ENCODE measurements at places on chromosomes 12 and 14.
A peak's percentile ranks its signal among the peaks of the same experiment; 100 is the strongest.

DNA sequence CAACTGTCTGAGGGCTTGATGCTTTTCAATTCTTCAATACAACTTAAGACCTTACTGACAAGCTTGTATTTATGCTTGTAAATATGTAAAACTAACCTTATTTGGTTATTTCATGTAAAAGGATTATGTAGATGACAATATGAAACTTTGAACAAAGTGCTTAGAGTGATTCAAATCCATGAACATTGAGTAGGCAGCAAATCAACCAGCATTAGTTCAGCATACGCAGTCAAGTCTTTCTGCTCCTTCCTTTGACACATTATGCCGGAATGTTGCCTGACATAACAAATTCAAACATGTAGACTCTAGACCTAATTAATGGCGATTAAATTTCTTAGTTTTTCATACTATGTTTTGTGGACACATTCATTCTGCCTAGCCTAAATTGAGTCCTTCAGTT lies 105.2 kb downstream of the FGD4 start:
- no peak for DNase-seq

GRCh38 chr14:69643430-69644200 lies 32.2 kb downstream of the SUSD6 start:
- DNase-seq, result peak; percentile 61

DNA sequence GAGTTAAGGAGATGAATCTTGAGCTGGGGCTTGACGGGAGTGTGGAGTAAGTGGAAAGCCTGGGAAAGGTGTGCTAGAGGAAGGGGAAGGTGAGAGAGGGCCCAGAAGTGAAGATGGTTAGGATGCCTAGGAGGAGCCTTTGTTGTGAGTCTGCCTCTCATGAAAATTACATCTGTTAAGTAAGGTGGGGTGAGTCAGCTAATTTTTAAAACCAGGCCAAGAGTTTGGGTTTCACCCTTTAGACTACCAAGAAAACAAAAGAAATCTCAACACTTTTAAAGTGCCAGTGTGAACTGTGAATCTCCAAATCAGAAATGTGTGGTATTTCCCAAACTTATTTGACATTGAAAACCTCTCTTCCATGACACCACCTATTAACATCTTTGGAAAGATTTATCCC lies 185.2 kb downstream of the CRADD start:
- DNase-seq, result no peak

DNA sequence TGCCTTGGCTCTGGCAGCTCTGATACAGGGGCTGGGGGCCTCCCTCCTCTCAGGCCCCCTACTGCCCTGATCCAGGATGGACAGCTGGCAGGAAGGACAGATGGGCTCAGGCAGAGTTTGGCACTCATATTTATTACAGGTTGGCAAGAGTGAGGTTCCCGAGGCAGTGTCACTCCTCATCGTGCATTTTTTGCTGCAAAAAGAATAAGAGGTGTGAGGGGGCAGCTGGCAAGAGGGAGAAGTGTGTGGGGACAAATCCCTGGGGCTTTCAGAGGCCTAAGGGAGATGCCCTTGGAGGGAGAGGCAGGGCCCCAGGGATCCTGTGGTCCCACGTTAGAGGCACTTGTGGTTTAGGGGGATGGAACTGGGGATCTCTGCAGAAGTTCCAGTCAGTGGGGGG lies 5.0 kb downstream of the CMTM5 start:
- DNase-seq, result no peak

GRCh38 chr12:131637986-131638385 lies 72.9 kb upstream of the SFSWAP start:
- DNase-seq, result no peak

GRCh38 chr12:63792338-63792737 lies 12.6 kb downstream of the RXYLT1 start:
- DNase-seq, result no peak

DNA sequence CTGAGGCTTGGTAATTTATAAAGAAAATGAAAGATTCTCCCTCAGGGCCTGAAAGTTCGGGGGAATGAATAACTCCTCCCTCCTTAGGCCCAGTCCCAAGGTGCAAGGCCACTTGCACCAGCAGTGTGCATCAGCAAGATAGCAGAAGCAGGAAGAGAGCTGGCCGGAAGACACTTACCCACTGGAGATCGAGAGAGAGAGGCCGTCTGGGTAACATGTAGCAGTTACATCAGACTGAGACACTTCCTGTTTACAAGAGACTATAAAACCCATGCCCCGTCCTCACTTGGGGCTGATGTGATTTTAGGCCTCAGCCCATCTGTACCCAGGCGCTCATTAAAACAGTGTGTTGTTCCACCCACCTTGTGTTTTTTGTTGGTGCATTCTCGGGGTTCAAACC lies 85.2 kb downstream of the TMTC3 start:
- DNase-seq, result no peak

DNA sequence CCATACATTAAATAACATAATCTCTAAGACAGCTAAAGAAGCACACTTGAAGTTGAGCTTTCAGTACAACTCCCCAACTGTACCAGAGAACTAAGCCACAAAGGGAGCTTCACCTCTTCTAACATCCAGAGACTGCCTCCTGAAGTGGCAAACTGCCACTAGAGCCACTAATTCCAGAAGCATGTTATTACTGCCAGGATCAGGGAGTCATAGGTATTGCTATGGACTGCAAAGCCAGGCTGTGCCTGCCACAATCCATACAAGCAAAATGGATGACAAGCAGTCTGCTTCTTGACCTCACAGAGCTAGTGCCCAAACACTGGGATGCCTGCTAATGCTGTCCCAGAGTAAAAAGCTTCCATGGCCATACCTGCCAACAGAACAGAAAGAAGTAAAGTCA lies 160.1 kb downstream of the STXBP6 start:
- DNase-seq, result no peak

- DNase-seq, result no peak
Observed at GRCh38 chr12:66756631-66757030, 77.8 kb upstream of the GRIP1 start.

DNA sequence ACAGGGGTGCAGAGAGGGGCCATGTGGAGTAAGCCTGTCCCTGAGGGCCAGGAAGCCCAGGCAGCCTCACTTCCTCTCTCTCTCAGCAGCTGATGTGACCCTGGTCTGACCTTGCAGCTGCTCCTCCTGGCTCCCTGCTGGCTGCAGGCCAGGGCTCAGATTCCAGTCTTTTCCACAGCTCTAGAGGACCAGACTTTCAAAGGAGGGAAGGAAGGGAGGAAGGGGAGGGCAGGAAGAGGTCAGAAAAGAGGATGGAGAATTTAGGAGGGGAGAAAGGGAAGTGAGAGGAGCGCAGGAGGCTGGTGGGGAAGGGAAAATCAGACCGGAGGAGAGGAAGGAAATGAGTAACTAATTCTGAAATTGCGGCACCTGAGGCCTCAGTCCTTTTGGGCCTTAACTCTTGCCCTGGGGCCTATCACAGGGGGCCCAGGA lies 40.9 kb upstream of the VASH1 start:
- DNase-seq, result no peak

DNA sequence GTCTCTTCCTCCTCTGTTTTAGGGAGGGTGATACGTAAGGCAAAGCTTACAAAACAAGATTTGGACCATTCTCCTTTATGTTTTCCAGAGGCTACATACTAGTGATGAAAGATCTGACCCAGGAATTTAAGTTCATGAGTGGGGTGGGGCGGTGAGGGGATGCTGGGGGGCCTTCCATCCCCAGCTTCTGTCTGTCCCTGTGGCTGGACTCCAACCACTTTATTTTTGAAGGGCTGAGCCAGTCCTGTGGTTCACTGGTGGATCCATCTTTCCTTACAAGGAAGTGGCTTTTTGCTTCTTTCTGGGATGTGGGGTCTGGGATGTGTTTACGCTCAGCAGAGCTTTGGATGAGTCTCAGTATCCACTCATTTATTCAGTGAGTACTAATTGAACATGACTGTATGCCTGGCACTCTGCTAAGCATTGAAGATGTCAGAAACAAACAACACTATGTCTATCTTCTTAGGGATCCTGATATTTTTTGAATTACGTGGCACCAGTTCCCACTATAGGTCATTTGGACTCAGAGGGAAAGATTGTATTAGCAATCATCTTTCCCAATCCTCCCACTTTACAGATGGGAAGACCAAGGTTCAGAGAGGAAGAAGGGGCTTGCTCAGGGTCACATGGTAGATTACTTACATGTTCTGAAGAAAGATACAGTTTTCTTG lies 291.8 kb upstream of the TBX3 start:
- no peak for DNase-seq

DNA sequence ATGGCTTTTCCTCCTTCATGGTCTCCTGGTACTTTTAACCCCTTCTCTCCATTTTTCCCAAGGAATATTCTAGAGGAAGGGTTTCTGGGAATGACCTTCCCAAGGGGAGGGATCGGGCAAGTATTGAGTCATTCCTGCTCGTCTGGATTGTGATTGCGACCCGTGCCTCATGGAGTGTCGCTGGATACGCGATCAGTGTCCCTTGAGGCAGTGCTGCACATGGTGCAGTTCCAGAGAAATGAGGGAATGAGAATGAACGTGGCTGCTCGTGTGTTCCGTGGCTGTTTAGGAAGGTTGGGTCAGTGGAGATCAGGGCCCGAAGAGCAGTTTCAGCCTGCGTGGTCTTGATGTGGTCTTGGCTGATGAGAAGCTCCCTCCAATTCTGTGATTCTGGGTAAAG lies 234.4 kb downstream of the CACNA1C start:
- no peak for DNase-seq

- no peak for DNase-seq
Observed at GRCh38 chr12:47235258-47236040, 155.7 kb upstream of the AMIGO2 start.

DNA sequence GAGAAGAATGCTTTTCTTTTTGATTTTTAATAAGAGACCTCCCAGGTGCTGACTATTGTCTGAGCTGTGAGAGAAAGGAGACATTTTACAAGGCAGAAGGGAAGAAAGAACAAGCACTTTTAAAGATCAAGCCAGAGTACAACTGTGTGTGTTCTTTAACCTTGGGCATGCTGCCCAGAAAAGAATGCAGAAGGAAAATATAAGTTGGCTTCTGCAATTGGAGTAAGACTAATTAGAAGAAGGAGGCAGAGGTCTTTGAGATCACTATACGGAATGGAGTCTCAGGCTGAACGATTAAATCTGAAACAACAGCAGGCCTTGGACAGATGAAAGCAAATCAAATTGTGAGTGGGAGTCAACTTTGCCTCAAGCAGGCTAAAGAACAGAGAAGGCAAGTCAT lies 230.5 kb downstream of the ATP23 start:
- no peak for DNase-seq

DNA sequence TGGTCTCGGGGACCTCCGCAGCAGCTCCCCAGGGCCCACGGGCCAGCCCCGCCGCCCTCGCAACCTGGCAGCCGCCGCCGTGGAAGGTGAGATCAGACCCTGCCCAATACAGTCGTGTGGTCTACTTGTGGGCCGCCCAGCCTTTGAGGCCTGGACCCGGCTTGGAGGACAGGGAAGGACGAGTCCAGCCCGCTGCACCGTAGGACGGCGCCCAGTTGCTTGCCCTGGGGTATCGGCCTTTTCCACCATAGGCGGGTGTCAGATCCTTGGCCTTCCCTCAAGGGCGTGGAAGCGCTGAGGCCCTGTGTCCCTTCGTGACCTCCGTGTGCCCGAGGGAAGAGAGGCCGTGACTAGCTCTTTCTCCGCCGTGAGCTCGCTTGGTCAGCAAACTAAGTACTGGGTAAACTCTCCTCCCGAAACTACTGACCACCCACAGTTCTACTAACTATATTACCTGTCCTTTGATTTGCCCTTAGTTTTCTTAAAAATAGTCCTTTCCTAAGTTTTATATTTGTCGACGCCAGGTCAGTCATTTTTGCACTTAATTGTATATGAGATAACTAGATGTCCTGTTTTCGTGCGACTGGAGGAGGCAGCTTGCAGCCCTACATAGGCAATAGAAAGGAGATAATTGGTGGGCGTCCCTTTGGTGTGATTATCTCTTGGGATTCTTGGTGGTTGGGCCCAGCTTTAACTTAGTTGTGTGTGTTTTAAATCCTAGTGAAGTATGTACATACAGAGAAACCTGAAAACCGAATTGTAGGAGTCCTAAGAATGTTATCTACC lies 757 bp downstream of the SLC25A3 start:
- DNase-seq, result peak; percentile 3

DNA sequence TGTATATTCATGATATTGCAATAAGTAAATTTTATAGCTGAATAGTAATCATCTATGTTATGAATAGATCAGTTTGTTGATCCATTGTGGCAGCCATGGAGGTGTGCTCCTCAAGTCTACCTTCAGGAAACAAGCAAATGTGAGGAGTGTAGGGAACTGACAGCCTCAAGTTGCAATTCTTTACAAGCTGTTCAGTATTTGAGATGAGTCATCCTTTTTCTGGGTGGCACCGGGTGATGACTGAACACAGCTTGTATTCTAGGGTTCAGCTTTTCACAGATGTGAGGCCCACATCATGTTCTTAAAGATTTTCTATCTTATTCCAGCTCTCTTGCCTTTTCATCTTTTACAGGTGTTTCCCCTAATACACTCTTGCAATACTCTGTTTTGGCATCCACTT lies 452.4 kb downstream of the KCNH5 start:
- DNase-seq, result no peak

DNA sequence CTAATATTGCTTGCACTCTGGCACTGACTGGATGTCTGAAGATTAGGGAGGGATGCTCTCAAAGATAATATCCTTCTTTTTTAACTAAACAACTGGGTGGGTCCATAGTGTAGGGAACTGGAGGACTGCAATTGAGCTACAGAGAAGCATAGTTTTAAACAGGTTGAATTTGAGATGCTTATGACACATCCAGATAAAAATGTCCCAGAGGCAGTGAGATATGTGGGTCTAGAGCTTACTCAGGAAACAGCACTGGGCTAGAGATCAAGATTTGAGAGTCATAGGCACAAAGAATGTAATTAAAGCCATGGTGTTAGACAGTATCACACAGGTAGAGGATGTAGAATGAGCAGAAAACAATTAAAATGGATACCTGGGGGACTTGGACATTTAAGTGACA lies 198.4 kb downstream of the NELL2 start:
- DNase-seq, result no peak

GRCh38 chr12:75641031-75641780 lies 129.8 kb upstream of the KRR1 start:
- peak; percentile 38 for DNase-seq

GRCh38 chr12:5548152-5548943 lies 116.4 kb downstream of the NTF3 start:
- no peak for DNase-seq

DNA sequence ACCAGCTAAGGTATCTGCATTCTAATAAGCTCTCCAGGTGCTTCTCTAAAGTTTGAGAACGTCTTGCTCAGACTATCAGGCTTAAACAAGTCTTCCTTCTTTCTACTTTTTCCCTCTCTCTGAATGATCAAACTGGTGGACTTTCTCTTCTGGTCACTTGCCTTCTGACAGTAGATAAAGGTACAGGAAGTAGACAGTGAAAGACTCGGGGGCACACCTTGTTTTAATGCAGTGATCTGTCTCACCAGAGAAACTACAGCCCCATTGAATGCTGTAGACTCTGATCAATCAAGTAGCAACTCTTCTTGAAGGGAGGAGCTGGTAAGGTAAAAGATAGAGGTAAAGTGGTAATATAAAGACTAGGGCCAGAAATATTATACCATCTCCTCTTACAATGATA lies 48.1 kb upstream of the ATXN7L3B start:
- no peak for DNase-seq
